NCI-H2171 treated with DMSO at 0.1 percent for 48 hours (cell line): ENCODE measurements at places on chromosomes 7 and 10.

GRCh38 chr10:123126246-123126645 lies 9.5 kb upstream of the HMX3 start:
- no peak for DNase-seq

DNA sequence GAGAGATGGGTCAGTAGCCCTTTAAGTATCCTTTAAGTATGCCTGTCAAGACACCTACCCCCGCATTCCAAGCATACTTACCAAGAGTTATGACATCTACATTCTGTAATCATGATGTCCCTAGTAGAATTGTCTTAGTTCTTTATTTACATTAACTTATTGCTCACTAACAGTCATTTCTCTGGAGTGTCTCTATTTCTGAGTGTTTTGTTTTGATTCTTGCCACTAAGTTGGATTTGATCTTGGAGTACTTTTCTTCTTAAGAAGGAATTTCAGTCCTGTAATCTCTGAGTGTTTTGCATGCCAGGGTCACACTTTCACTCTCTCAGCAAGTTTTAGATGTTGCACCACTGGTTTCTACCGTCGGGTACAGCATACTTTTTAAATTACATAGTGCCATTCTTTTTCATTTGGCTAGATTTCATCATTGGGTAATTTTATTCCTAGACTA lies 1053.9 kb downstream of the KCNMA1 start:
- no peak for DNase-seq

DNA sequence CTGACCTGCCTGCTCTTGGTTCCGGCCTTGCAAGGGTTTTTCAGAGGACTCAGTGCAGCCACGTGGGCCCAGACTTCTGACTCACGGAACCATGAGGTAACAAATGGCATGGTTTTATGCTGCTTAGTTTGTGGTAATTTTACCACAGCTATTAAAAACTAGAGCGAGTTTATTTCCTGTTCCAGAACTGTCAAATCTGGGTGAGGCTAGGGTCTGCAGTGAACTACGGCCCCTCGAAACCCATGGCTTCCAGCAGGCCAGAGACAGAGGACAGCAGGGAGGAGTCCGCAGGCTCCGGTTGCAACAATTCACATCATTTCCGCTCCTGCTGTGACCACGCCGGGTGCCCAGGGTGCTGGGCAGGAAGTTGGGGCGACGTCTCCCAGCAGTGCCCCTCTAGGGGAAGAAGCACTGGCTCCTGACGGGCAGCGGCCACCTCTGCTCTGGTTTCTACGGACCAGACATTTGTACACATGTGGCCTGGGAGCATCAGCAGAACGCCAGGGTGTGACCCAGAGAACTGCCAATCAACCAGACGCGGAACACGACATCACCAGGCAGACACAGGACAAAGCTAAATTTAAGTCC lies 74.8 kb downstream of the ADARB2 start:
- no peak for DNase-seq

DNA sequence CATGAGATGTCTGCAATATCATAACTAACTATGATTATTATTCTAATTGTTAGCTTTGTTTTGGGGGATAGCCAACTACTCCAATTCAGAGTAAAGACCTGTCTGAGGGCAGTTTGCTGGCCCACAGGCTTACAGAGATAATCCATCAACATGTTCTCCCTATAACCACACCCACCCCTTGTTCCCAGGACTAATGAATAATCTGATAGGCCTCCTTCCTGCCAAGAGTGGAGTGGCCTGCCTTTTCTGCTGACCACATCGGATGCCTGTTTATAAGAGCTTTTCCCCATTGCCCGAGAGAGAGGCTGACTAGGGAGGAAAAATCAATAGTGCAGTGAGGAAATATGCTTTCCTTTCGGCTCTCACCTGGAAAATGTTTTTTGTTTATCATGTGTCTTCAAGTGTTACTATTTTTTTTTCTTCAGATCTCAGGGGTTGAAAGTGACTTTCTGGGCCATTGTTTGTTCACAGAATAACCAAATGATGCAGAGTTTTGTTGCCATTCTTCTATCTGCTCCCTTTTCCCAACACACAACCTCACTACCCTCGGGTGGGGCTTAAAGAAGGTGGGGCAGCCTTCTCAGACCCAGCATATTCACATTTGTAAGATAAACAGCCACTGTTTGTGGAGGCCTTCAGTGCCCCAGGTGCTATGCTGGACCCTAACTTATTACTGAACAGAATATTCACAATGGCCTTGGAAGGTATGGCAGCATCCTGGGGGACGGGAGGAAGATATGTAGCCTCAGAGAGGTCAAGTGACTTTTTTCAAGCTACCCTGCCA lies 38.4 kb downstream of the PLPP4 start:
- no peak for DNase-seq

DNA sequence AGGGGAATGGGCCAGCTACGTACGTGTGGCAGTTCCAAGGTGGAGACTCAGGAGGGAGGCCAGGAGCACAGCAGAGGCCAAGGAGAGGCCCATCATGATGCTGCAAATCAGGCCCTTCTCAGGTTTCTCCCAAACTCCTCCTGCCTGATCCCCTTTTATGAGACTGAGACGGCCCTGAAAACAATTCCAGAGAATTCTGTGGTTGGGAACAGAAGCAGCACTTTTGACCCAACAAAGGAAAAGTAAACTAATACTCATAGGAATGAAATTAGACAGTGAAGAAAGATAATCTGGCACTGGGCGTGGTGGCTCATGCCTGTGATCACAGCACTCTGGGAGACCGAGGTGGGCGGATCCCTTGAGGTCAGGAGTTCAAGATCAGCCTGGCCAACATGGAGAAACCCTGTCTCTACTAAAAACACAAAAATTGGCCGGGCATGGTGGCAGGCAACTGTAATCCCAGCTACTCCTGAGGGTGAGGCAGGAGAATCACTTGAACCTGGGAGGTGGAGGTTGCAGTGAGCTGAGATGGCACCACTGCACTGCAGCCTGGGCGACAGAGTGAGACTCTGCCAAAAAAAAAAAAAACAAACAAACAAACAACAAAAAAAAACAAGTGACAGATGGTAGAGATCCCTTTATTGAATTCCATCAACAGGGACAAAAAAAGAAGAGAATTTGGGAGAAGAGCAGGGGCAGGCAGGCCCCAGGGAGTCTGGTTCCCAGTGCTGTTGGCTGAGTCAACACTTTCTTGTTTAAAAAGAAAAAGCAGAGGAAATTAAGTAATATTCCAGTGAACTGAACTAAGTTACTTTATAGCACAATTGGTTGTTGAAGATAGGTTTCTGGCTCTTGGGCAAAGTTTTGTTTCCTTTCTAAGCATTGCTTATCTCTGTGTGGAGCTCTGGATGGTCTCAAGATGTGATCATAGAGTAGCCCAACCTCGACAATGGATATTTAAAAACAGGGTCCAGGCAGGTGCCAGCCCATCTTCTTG lies at the start of gene CCL26:
TSS of gene CCL26 (minus strand) at position 131 of the 997 bp plus-strand sequence. CDS start at position 96, 35 bp downstream.
- DNase-seq = peak; percentile 10

DNA sequence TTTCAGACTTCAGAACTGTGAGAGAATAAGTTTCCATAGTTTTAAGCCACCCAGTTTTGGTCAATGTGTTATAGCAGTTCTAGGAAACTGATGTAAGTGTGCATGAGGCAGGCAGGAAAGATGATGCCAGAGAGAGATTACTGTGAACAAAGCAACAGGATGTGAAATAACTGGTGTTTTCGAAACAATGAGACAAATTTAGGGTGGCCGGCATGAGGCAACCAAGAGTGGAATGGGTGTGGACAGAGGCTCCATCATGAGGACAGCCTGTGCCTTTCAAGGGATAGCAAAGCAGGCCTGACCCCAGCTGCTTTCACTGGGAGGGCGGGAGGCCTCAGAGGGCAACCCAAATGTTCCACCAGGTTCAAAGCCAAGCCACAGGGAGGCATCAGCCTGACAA lies 67.3 kb upstream of the UCN3 start:
- DNase-seq = no peak

DNA sequence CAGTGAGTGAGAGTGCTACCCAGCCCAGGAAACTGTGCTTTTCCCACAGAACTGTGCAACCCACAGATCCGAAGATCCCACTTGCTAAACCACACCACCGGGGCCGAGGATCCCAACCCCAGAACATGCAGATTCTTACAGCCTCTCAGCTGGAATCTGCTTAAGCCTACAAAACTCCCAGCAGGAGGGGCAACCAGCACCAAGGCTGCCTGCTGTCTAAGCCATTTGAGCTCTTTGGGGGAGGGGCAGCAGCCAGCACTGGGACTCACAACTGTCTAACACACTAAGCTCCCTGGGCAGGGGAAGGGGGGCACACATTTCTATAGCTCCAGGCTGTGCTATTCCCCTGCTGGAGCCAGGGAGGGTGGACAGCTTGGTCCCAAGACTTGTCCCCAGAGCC lies 529.9 kb downstream of the XPNPEP1 start:
- DNase-seq = no peak

- DNase-seq = peak; percentile 60
Observed at GRCh38 chr7:68470836-68471435, 1127.3 kb upstream of the AUTS2 start.

- DNase-seq = peak; percentile 28
Observed at GRCh38 chr10:99993701-99994689, 15.8 kb downstream of the DNMBP start.

- no peak for DNase-seq
Observed at GRCh38 chr10:46077141-46077554, 31.1 kb upstream of the MSMB start.

GRCh38 chr7:142542942-142543341 lies 206.3 kb upstream of the PRSS1 start:
- DNase-seq = no peak

DNA sequence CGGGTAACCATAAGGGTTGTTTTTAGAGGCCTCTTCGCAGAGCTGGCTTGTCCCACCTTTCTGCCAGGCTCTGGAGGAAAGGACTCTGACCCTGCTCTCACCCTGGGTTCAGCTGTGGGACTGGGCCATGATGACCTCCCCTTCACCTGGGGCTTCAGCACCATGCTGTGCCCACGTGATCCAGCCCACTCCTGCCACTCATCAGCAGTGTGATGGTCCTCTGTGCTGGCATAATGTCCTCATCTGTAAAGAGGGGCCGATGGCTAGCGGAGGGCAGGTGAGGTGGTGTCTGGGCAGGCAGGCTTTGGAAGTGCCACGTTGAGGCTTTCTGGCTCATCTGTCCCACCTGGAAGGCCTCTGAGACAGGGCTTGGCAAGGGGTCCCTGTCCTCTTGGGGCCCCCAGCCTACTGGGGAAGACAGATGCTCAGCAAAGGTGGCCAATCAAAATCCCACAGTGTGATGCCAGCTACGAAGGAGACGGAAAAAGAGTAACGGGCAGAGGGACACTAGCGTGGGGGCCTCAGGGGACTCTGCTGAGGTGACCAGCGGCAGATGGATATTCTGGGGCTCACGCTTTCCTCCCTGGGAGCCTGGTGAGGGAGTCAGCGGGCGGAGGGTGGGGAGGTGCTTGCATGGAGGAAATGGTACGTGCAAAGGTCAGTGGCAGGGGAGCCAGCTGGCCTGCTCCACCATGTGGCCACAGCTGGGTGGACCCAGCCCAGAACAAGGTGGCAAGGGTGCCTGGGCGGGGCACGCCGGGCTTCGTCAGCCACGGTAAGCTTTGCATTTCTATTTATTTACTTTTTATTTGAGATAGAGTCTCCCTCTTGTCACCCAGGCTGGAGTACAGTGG lies 5.4 kb downstream of the LRWD1 start:
- no peak for DNase-seq

GRCh38 chr7:46576950-46577349 lies 655.9 kb upstream of the IGFBP3 start:
- DNase-seq = no peak
